ENCODE measurements at places on chromosomes 6 and 20.

GRCh38 chr6:103405321-103405720, 1454.4 kb downstream of the HACE1 start:
- no peak for DNase-seq

GRCh38 chr6:19287928-19288327, 549.2 kb upstream of the ID4 start:
- DNase-seq, result no peak

DNA sequence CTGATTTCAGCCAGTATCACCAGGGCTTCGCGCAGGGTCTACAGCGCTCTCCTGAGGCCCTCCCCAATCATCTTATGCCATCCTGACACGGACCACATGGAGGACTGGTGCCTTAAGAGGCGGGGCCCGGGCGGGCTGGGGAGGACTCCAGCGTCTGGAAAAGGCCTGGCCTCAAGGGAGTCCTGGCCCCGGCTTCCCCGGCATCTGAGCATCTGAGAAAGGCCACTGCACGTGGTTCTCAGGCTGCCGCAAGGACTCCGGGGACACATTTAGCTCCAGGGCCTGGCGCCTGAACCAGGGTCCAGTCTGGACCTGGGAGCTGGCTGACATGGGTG, 21.4 kb downstream of the BHLHE23 start:
- no peak for DNase-seq

- peak; percentile 23 for DNase-seq
Measured at GRCh38 chr6:19432966-19433498, 404.1 kb upstream of the ID4 start.

GRCh38 chr6:115835314-115835713, 225.4 kb downstream of the FRK start:
- DNase-seq, result no peak

GRCh38 chr6:26129656-26130055, 42.4 kb downstream of the HFE start:
- DNase-seq, result no peak

- no peak for DNase-seq
Measured at GRCh38 chr20:59082981-59083380, 40.4 kb upstream of the PRELID3B start.

DNA sequence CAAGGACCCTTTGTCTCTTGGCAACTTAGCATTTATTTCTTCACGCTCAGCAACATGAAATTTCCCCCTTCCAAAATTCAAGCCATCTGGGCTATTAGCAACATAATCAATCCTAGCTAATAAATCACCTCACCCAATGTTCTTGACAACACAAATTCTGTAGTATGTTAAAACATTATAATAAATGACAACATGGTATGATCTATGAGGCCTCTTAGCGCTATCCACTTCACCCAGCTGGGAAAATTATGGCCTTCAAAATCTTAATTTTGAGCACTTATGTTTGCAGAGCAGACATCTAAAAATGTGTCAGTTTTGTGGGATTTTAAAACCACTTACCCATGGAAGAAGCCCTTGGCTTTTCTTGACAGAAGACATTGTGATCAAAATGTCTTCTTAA, 181.9 kb downstream of the HDGFL1 start:
- DNase-seq, result no peak

- peak; percentile 54 for DNase-seq
Measured at GRCh38 chr6:133546098-133546497, 304.9 kb downstream of the EYA4 start.

DNA sequence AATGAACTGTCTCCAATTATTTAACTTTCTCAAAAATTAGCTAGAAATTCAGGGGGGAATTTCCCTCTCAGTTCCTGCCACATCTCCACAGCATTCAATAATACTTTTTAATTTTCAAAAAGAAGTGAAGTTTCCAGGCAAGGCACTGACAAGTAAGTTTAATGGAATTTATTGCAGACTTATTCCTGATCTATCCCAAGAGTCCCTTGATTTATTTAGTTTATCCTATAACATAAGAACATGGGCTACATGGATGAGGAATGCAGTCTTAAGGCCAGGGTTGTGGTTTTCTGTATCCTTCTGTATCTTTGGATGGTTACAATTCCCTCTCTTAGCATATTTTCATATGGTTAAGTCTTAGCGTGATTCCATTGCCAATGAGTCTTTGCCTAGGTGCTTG, 126.5 kb downstream of the TSHZ2 start:
- DNase-seq, result peak; percentile 86

- DNase-seq, result peak; percentile 62
Measured at GRCh38 chr20:57435498-57436222, 44.5 kb downstream of the RBM38 start.

- no peak for DNase-seq
Measured at GRCh38 chr6:44039191-44039719, 88.0 kb downstream of the MRPL14 start.

- no peak for DNase-seq
Measured at GRCh38 chr6:103101267-103101666, 1707.8 kb downstream of the GRIK2 start.

DNA sequence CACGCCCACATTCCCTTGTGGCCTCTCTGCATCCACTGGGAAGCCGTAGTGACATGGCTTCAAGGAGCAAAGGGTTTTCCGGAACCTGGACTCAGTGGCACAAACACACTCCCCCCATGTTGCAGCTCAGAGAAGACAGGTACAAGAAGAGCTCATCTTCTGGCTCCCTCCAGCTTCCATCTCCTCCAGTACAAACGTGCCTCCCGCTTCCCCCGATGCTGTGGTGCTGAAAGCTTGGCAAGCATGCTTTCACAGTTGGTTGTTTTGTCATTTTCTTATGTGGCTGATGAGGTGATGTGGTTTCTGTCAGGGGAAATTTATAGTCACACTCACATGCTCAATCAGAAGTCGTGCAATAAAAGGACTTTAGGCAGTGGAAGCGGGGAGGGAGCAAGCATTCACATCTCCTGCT, 258.5 kb downstream of the KIF16B start:
- no peak for DNase-seq

DNA sequence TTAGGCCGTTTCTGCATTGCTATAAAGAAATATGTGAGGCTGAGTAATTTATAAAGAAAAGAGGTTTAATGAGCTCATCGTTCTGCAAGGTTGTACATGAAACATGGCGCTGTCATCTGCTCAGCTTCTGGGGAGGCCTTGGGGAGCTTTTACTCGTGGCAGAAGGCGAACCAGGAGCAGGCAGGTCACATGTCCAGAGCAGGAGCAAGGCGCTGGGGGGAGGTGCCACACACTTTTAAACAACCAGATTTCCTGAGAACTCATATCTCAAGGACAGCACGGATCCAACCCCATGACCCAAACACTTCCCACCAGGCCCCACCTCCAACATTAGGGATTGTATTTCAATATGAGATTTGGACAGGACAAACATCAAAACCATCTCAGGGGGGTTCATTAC, 6.4 kb upstream of the SLC13A3 start:
- no peak for DNase-seq

Measured in muscle of leg (tissue), 16 donors.